ENCODE measurements at places on chromosomes 11 and 22.

DNA sequence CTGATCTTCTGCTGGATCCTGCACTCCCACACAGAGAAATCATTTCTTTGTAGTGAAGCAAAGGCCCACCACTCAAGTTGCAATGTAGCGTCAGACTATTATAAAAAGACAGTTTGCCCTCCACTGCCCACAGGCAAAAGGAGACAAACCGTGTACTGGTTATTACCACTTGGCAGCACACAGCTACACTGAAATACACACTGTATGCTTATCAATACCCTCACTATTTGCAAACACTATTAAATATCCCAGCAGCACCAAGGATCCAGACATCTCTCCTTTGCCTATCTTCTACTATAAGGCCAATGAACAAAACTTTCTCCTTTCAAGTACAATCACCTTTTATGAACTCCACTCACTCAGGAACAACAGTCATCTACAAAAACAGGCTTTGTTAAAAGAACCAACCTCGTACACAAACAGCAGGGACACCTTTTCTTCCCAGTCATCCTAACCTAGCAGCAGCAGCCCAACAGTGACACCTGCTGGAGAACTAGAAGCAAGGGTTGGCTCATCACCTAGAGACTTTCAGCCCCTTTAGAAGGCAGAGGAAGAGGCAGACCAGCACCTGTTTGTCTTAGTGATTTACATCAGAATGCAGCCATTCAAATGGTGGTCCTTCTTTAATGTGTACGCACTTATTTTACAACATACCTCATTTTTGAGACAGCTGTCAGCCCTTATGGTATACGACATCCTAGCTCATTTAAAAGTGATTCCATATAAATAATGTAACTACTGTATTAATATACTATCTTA lies 56.1 kb downstream of the AMBRA1 start:
- peak; percentile 64 for DNase-seq

DNA sequence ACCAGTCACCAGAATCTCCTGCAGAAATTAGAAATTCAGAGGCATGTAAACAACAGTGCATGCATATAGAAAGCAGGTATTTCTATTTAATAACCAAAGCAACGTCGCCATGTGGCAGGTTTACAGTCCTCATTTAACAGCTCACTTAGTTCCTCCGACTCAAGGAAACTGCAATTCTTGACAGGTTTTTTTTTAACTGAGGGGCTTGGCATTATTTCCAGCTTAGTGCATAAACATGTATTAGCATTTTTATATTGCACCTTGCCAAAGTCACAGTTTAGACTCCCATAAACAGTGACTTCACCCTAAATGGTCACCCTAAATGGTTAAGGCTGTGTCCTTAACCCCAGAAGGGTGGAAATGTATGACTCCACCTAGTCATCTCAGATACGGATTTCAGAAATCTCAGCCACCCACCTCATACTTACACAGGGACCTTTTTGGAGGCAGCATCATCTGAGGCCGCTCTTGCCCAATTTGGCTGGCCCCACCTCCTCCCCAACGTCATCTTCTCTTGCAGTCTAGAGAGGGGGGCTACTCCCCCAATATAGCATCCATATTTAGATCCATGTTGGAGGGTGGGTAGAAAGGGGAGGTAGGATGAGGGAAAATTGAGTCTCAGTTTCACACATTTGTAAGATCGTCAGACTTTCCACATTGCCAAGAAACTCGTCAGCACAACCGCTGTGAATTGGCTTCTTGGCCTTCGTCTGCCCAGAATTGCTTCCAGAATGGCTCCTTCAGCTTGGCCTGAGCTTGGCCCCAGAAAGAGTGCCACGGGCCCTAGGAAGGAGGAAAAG lies 31.8 kb upstream of the SLC35C1 start:
- DNase-seq, result no peak

GRCh38 chr11:61899146-61899841 lies 7.9 kb upstream of the FADS3 start:
- peak; percentile 97 for DNase-seq

- DNase-seq, result no peak
Observed at GRCh38 chr11:22339611-22340010, 1.4 kb downstream of the SLC17A6 start.

DNA sequence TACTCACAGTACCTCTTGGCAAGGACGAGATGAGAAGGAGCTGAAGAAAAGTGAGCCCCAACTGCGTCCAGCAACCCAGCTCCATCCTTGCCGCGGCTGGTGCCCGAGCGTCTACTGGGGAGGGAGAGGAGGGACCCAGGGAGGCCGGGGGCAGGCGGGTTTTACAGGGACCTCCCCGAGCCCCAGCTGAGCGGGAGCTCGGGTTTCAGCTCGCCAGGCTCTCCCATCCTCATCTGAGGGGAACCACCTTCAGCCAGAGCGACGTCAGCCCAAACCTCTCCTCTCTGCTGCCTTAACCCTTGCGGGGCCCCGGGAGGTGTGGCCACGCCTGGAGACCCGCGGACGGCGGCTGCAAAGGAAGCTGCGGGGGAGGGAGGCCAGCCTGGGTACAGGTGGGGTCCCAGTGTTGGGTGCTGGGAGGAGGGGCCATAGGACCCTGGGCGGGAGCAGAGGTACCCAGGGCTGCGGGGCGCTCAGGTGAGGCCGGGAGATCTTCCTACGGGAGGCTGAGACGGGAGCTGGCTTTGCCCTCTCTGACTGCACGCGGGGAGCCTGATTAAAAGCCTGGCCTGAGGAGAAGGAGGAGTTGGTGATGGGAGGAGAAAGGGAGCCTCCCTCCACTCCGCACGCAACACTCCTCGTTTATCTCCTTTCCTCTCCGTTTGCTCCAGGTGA lies at the start of gene PAMR1:
TSS of gene PAMR1 (minus strand) at position 116 of the 675 bp plus-strand sequence. CDS start at position 85, 31 bp downstream.
- DNase-seq, result peak; percentile 68

GRCh38 chr11:15836795-15837194 lies 519.6 kb downstream of the SOX6 start:
- DNase-seq, result no peak

DNA sequence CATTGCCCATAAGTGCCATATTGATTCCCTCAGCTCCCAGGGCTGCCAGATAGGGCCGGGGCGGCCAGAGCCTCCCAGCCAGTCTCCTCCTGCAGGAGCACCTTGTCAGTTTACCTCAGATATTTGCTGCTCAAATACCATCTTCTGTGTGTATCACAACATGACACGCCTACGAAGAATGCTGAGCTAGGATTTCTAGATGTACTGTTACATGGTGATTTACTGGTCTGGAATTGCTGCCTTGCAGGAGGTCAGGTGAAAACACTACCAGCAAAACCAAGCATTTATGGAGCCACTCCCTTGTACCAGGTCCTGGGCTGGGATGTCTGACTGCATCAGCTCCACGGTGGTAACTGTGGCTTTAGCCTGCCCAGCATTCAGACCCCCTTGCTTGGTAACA lies 11.8 kb downstream of the MICAL3 start:
- no peak for DNase-seq

- peak; percentile 58 for DNase-seq
Observed at GRCh38 chr22:16917144-16918003, 90.6 kb downstream of the GAB4 start.

DNA sequence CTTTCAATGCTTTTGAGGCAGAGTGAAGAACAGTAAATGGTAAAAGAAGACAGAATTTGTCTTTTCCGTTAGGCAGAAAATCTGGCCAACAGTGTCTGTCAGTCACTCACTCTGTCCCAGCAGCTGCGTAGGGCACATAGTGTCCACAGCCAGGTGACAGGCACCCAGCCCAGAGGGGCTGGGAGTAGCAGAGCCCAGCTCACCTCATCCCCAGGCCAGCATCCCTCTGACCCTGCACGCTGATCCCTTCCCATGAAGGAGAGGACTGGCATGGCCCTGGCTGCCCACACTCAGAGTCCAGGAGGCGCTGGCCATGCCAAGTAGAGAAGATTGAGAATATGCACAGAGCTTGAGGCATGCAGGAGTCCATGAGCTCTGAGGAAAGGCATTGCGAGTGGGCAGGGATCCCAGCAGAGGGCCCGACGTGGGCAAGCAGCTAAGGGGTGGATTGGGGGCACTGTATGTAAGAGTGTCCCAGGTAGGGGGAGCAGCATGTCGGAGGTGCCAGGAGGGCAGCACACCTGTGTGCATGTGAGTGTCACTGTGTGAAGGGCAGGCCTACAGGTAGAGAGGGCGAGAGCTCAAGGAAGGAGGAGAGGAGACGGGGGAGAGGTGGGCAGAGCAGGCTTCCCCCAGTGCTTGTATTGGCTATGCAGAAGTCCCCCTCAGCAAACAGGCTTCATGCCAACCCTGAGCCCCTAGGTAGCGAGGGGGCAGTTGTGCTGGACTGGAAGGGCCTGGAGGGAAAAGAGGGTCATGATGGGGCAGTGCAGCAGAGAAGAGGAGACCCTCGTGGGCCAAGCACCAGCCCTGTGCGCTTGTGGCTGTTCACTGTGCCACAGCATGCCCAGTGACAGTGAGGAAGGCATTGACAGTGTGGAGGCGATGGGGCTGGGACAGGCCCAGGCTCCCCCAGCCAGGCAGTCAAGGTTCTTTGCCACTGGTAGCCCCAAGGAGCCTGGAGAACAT lies 133.8 kb downstream of the OSBP2 start:
- no peak for DNase-seq

DNA sequence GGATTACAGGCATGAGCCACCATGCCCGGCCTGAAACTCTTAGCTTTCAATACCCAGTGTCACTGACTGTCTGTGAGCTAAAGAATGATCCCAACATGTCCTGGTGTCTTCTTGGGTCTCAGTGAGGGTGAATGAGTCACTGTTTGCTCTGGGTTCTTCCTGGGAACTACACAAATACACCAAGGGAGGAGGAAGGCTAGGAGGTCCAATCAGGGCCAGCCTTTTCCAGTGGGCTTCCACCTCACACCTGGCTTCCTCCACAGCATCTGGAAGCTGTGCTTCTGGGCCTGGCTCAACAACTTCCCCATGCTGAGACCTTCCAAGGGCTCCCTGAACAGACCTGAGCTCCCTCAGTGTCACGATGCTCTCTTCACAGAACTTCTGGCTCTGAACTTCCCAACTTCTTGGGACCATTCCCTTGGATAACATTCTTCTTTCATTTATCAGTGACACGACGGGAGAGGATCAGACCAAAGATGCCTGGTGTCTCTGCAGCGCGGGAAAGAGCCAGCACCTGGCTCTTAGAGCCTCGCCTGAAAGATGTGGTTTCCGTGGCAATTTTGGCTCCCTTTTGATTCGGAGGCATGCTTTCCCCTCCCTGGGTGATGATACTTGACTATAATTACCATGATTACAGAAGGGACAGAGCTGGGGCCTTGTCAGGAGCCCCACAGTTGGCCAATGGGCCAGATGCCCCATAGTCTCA lies 22.3 kb upstream of the CHRM4 start:
- no peak for DNase-seq

- no peak for DNase-seq
Observed at GRCh38 chr11:20007386-20007785, 152.9 kb downstream of the DBX1 start.

GRCh38 chr11:33994937-33995336 lies 56.6 kb upstream of the CAPRIN1 start:
- no peak for DNase-seq

GRCh38 chr11:72307439-72307838 lies 63.5 kb upstream of the PHOX2A start:
- DNase-seq, result no peak

DNA sequence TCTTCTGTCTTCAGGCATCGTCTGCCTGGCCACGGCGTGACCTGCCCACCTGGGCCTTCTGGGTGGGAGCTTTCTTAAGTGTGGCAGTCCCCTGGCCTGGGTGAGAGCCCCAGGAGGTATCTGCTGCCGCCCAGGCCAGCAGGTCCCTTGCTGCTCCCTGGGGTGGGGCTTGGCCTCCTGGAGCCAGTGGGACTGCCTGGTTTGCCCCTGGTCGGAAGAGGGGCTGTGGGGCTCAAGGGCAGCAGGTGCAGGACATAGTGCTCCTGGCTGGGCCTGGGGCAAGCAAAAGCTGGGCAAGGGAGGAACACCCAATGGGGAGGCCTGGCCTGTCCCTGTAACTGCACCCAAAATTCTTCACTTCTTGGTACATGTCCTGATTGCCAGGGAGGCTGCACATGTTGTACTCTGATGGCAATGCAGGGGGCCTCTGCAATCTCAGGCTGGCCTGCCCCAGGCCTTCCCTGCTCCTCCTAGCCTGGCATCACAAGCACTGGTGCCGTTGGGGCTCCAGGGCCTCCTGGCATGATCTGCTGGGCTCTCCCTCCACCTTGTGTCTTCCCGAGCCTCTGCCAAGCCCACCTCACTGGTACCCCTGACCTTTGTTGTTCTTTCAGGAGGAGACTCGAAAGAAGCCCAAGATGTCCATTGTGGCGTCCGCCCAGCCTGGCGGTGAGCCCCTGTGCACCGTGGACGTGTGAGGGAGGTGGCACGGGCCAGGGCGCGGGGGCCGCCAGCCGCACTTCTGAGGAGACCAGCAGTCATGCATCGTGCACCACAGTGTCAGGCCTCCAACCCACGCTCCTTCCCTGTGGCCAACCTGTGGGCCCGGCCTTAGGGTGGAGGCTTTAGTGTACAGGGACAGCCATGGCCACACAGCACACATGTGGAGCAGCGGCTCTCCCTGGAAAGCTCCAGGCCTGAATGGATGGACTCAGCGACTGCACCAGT lies 6.2 kb upstream of the RANBP1 start:
- DNase-seq, result no peak

DNA sequence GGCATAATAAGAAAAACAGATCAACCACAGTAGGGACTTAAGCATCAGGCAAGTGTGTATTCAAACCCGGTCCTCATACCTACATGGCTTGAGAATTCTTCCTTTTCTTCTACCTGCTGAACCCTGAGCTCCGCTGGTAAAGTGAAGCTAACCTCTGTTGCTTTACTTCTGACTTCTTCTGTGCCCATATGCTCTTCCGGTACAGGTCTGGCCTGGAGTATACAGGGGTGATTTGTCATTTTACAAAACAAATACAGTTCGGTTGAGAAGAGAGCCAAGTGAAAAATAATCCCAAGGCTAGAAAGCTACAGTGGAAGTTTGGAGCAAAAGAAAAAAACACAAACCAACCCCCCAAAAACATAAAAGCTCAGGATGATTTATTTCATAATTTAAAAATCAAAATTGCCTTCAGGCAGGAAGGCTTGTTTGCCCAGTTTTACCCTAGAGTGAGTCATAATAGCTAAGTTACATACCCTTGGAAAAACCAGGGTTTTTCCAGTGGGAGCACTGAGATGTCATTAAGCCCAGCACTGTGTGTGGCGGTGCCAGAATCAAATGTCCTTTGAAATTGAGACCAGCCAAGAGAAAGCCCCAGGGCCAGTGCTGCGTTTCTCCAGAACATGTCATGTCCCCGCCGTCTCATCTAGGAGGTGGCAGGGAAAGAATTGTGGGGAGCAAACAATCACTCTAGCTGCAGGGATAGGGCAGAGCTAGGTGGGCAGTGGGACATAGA lies 305.5 kb upstream of the ISX start:
- no peak for DNase-seq

DNA sequence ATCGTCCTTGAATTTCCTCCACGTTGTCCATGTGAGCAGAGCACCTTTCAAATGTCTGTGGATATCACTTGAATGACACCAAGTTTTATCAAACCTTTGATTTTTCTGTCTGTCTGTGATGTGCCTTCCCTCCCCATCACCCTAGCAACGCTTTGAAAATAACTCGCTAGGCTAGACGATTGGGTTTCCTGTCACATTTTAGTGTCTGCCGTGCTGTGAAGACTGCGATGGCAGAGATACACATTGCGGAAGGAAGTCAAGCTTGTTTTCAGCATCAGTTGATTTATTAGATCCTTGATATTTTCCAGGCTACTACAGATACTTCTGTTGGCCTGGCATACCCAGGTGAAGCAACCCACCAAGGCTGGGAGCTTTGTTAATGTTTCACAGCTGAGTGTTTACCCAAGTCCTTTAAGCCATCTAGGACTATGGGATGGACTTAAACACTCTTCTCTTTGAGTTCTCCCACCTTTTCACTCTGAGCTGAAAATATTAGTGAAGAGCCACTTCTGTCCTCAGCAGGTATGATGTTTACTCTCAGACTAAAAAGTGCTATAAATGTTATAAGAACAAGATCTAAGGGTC lies 93.6 kb upstream of the CD44 start:
- DNase-seq, result no peak

GRCh38 chr11:29009426-29009825 lies 901.2 kb downstream of the METTL15 start:
- DNase-seq, result no peak
